ENCODE measurements at places on chromosomes 2 and 18.

DNA sequence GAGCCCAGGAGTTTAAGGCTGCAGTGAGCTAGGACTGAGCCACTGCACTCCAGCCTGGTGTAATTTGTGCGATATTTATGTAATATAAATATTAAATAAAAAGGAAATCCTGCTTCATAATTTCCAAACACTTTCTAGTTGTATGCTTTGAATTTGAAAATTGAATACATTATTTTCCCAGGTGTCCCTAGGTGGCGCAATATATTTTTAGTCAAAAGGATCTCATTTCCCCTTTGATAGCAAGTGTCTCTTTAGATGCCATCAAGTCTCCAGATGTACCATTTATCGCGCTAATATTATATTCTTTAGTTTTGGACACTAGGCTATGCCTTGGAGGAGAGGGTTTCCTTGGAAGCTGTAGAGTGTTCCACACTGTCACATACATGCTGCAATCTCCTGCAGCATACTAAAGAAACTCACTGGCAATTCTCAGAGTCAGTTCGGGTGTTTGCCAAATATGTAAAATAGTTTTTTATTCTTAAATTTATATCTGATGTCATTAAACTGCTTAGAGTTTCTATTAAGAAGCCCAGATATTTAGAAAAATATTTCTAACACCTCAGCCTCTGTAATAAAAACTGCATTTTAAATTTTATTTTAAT is 5.6 kb upstream of the WDR7 start:
- peak; percentile 58 for DNase-seq

DNA sequence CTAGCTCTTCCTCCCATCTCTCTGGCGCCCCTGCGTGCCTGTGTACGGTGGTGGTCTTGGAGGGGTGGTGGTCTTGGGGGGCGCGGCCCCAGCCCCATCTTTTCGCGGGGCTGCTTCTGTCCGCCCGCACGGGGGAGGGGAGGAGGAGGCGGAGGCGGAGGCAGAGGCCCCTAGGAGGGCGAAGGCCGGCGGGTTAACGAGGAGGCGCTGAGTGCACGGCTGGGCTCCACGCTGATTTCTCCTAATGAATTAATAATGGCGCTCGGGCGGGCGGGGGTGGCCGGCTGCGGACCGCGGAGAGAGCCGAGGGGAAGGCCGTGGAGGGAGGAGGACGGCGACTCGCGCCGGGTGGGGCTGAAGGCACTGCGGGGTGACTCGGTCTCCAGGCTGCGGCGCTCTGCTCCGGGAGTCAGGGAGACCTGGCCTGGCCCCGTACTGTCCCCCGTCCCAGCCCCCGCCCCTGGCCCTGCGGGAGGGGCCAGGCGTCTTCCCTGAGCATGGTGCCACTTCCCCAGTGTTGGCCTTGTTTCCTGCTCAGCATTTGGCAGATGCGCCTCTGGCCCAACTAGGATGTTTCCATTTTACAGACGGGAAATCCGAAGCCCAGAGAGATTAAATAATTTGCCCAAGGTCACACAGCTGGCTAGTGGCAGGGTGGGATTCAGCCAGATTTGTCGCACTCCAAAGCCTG is 6.0 kb downstream of the GAREM2 start:
- no peak for DNase-seq

GRCh38 chr2:100755441-100755840 is 64.5 kb upstream of the NPAS2 start:
- DNase-seq = no peak

DNA sequence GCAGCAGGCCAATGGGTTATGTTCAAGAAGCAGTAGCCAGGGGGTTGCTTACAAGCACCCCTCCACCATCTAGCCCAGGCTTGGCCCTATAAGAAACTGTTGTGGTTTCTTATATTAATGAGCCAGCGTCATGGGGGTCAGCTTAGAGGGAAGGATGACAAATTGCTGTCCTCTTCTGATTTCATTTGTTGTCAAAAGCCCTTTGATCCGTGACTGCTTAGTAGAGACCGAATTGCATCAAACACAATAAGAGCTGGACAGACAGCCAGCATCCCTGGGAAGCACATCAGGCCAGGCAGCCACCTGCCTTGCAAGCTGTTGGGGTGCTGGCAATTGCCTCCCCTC is 206.6 kb upstream of the SETBP1 start:
- DNase-seq = no peak

DNA sequence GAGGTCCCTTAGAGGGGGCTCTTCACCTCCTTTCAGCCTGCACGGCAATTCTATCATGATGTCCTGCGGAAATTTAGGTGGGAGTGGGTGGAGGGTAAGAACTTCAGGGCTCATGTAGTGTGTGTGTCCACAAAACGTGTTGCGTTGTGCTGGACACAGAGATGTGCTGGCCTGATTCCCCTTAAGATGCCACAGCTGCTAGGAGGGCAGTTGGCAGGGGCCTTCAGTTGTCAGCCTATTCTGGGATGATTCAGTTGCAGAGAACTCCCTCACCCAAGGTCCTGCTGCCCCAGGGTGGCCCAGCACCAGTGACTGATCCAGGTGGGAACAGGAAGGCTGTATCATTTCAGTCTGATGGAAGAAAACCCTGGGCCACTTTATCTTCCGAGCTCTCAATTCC is 1.0 kb upstream of the HJURP start:
- DNase-seq = no peak

- no peak for DNase-seq
These were observed 11.3 kb downstream of the NCL start for GRCh38 chr2:231452799-231453508.

- no peak for DNase-seq
These were observed 104.8 kb downstream of the COLEC12 start for GRCh38 chr18:395456-396250.

- no peak for DNase-seq
These were observed 28.1 kb downstream of the CAMKMT start for GRCh38 chr2:44389895-44390294.

DNA sequence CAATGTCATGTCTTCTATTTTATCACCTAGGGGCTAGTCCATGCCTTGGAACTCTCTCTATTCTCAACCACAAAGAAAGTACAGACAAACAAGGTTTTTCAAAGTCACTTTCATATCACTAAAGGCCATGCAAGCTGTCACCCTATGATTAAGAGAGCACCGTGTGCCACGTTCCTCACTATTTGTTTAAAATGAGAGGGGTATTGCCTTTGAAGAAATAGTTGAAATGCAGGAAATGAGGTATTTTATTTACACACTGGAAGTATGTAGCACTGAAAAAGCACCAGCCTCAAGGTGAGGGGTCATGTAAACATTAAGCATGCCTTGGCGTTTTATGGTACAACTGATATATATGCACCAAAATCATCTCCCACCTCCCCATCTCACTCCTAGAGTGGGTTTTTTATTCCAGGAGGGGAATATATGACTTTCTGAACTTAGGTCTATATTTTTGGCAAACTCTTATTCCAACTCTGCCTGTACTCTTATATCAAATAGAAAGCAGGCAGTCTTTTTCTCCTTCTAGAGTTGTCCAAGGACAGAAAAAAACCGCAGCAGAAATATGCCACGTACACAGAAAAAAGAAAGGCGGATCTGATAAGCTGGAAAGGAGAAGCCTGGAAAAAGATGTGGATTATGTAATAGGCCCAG is 53.5 kb downstream of the VSNL1 start:
- no peak for DNase-seq

DNA sequence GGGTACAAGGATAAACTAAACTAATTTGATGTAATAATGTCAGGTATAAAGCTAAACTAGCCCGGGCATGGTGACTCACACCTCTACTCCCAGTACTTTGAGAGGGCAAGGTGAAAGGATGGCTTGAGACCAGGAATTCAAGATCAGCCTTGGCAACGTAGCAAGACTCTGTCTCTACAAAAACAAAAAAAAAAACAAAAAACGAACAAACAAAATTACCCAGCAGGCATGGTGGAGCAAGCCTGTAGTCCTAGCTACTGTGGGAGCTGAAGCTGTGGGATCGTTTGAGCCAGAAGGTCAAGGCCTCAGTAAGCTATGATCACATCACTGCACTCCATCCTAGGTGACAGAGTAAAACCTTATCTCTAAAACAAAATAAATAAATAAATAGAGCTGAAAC is 131.8 kb upstream of the KYNU start:
- no peak for DNase-seq

GRCh38 chr2:201675454-201675853 is 23.0 kb downstream of the MPP4 start:
- no peak for DNase-seq

DNA sequence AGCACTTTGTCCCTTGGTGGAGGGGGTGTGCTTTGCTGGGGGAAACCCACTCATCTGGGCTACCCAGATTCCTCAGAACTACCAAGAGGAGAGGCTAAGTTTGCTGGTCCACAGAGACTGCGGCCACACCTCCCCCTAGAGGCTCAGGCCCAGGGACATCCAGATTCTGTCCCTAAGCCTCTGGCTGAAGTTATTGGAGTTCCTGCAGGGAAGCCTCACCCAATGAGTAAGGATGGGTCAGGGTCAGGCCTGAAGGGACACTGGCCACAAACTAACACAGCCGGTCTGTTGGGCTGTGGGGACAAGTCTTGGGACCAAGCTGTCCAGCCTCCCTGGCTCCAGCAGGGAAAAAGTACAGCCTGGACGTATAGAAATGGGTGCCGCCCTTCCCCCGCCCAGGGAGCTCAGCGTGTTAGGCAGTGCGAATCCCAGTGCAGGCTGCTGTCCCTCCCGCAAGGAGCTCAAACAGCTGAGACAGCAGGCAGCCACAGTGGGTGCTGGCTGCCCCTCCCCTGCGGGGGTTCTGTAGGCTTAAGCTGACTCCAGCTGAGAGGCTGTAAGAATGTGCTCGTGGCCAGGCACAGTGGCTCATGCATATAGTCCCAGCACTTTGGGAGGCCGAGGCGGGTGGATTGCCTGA is 86.9 kb upstream of the ARL5A start:
- DNase-seq = no peak

DNA sequence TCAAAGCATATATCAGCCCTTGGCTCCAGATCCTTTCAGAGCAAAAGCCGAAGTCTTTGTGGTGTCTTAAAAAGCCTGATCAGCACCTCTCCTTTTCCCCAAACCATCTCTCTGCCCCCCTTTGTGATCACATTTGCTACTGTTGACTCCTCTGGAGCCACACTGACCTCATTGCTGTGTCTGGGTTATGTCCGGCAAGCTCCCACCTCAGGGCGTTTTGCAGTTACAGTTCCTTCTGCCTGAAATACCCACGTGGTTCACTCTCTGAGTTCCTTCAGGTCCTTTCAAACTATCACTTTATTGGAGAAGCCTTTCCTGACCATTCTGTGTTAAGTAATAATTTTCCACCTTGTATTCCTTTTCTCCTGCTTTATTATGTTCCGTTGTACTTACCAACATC is 11.8 kb downstream of the C2orf69 start:
- DNase-seq = no peak

GRCh38 chr2:157830266-157830665 is 45.9 kb downstream of the ACVR1 start:
- no peak for DNase-seq

- no peak for DNase-seq
These were observed 9.7 kb upstream of the SFXN5 start for GRCh38 chr2:73081181-73081671.

- DNase-seq = no peak
These were observed 46.7 kb downstream of the SDC1 start for GRCh38 chr2:20178249-20178607.

GRCh38 chr18:23635283-23636070 is 27.2 kb downstream of the ANKRD29 start:
- no peak for DNase-seq

DNA sequence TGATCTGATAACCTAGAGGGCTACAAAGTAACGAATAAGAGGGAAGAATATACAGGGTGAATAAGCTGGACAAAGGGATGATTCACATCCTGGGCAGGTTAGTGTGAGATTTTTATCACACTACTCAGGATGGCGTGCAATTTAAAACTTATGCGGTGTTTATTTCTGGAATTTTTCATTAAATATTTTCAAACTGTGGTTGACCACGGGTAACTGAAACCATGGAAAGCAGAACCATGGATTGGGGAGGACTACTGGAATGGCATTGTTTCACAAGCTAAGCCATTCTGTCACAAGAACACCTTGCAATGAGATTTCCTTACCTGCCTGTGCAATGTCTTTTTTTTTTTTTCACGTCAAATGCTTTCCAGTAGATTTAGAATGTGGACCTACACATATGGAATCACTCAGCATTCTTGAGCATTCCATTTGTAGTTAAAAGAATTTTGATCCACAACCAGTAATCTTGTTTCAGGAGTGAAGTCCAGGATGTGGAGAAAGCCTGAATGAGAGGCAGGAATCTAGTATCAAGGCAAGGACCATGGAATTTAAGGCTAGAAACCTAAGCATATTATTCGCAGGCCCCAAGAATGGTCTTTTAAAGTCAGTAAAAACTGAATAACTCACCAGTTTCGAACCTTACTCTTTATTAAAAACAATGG is 8.0 kb upstream of the CDK15 start:
- no peak for DNase-seq

- peak; percentile 80 for DNase-seq
These were observed 27.0 kb downstream of the DNMT3A start for GRCh38 chr2:25314514-25315315.

- DNase-seq = no peak
These were observed 136.6 kb downstream of the MTCL1 start for GRCh38 chr18:8841781-8842485.

- DNase-seq = no peak
These were observed 34.9 kb downstream of the ARHGAP28 start for GRCh38 chr18:6764382-6764781.

- DNase-seq = no peak
These were observed 777.6 kb upstream of the FANCL start for GRCh38 chr2:59018737-59019136.

GRCh38 chr2:144950899-144951560 is 431.1 kb upstream of the ZEB2 start:
- no peak for DNase-seq

- DNase-seq = no peak
These were observed 95.3 kb upstream of the RMDN2 start for GRCh38 chr2:37829616-37830395.

- peak; percentile 50 for DNase-seq
These were observed 30.4 kb downstream of the KLF7 start for GRCh38 chr2:207135340-207135739.

DNA sequence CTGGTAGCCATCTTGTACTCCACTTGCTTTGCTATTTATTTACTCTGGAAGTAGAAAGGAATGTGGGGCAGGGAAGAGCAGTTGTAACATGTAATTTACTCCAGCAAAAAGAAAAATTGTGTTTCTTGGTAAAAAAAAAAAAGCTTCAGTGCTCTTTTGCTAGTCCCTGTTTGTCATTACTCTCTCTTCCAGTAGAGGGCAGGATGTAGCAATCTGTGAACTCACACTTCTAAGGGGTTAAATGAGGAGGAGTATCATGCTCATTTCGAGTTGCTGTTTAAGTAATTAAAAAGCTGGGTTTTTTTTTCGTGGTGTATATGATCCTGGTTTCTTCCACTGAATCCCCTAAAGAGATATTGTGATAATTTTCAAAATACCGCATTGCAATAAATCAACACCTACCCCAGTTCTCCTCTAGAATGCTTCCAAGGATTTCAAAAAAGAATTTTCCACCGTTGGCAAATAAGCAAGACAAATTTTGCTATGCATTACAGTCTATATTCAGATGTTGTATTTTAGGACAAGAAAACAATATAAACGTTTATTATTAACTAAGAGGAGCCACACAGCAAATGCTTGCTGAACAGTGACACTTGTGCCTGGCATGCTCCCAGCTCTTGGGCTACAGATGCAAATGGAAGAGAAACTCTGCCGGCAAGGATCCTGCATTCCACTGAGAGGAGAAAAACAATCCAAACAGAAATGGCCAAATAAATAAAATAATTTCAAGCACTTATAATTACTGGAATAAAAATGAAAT is 261.6 kb downstream of the ASXL3 start:
- DNase-seq = no peak

- DNase-seq = no peak
These were observed 4.4 kb downstream of the C2orf92 start for GRCh38 chr2:97673915-97674283.

- DNase-seq = no peak
These were observed 361.1 kb downstream of the INSIG2 start for GRCh38 chr2:118449401-118449800.
